Spinal cord (tissue), 10 donors: ENCODE measurements at places on chromosomes 7 and 10. TPM values are rescaled to one million over a fixed set of nuclear protein-coding genes. Genes with fewer than 3 reads are reported as not detected.

OPALIN gene
- 0.88 TPM for total RNA-seq

DNAJC30 gene
- 6.6 TPM for total RNA-seq

GRCh38 chr10:42783181-42783549 lies 570 bp downstream of the BMS1 start:
- no peak for DNase-seq

ITIH2 gene
- total RNA-seq = 31.6 TPM

GRCh38 chr7:23315366-23315765 lies 16.2 kb downstream of the MALSU1 start:
- no peak for DNase-seq

DNA sequence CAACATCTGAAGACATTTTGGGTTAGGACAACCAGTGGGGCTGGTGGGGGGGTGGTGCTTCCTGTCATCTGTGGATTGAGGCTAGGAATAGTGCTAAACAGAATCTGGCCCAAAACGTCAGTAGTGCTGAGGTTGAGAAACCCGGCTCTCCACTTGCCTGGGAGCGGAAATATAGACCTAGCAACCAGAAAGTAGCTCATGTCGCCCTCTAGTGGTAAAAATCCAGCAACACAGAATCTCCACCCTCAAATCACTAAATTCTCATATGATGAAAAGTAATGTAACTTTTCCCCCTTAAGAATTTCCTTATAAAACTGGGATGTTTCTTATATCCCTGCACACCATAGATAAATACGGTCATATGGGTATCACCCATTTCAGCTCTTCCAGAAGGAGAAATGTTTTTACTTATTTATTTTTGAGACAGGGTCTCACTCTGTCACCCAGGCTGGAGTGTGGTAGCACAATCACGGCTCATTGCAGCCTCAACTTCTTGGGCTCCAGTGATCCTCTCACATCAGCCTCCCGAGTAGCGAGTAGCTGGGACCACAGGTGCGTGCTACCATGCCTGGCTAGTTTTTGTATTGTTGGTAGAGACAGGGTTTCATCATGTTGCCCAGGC lies 34.4 kb downstream of the ZC3HAV1 start:
- peak; percentile 69 for DNase-seq

AKR1C4 gene
- not detected for total RNA-seq

DNA sequence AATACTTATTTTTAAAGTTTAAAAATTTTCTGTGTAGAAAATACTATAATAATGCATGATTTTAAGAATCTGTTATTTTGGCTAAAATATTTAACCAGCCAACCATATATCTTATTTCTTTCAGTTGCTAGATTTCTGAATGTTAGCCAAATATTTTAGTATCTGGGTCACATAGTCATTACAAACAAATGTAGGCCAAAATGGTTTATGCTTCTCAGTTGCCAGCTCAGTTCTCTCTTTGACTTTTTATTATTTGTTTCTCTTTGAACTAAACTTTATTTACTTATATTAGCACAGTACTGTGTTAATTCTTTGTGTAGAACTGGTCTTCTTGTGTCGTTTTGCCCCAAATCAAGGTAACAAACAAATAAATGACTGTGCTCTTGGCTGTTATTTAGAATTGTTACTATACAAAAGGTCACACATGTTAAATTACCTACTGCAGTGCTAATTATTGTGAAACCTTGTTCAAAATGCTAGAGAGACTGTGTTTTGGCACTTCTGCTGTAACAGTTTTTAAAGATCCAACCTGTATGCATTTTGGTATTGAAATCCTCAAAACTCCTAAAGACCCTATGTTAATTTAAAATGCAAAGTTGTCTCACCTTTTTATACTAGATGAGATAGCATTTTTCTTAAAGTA lies 39.8 kb downstream of the ZEB1 start:
- no peak for DNase-seq

DNA sequence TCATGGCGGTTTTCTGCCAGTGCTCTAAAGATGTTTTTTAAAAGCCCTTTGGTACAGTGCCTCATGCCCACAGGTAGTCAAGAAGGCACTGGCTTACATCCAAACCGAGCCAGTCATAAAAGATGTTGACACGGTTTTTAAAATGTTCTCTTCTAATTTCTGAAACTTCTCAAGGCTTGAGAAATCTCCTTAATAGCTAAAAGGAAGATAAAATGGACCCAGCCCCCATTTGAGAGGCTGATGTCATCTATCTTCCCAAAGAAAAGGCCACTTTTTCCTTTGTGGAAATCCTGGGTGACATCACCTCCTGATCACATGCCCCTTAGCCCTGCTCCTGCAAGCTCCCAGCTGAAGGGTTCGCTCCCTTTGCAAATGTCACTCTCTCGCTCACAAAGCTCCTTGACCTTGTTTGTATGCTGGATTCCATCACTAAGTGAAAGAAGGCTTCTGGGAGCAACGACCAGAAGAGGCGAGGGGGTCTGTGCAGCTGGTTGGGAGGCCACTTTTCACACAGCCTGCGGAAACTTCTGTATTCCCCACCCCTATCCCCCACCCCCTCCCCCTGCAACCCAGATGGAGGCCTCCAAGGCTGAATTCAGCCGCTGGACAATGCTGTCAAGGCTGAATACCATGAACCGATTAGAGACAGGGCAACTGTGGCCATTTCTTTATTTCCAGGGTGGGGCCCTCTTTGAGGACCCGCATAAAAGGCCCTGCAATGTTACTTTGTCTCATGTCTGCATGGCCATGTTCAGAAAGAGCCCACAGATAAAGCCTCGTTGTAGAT lies 122.8 kb downstream of the CUBN start:
- DNase-seq = peak; percentile 67

DNA sequence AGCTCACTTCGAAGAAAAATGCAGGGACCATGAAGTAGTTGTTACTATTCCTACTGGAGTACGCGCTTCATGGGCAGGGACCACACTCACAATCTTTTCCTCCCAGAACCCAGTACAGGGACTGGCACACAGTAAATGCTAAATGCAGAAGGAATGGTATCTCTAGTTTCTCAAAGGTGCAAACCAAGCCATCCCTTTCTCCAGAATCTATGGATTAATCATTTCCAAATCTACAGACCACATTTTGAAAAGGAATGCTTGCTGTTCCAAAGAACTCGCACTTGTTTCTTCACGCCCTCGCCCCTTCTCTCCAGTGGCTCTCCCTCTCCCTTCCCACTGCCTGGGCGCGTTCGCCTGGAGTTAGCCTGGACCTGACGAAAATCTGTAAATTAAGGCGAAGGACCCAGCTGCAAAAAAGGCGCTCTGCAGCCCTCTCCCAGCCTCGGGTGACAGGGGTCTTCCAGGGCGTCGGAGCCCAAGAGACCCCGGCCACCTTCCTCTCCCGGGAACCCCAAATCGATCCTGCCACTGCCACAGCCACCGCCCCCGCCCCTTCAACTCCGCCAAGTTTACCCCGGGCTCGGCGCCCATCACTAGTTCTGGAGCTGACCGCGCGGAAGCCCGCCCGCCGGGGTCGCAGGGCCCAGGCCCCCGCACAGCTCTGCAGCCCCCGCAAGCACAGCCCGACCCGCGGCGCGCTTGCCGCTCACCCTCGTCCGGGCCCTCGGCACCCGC lies 527 bp downstream of the PDIA4 start:
- no peak for DNase-seq

NKX1-2 gene
- 1.3 TPM for total RNA-seq

DNA sequence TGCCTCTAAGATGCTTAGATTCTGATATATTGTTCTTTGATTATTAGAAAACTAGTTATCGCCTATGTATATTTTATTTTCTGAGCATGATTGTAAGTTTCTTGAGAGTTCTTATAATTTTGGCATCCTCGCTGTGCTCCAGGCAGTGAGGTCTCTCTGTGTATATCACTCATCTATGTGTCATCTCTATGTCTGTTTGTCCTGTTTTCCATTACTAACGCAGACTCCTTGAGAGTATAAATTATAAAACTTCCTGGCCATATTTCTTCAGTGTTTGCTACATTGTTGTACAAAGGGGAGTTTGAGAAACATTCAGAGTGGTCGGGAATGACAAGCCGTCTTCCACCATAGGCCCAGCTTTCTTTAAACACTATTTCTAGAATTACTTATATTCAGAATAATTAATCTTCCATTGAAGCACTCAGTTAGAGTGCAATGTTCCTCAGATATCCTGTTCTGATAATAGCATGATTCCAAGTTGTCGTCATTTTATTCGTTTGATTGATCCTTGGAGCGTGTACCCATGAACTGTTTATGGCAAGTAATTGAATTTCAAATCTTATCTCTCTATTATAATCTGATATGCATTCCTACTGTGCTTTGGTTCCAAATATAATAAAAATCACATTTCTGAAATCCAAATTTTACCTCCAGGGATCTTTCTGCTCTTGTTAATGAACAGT lies 206.6 kb downstream of the BAMBI start:
- peak; percentile 10 for DNase-seq

TMEM236 gene
- total RNA-seq = 0.50 TPM

NDUFA5 gene
- total RNA-seq = 99.9 TPM

RNF32 gene
- total RNA-seq = 2.2 TPM

MRC1 gene
- 23.1 TPM for total RNA-seq

CYP2C8 gene
- 1.8 TPM for total RNA-seq

DNA sequence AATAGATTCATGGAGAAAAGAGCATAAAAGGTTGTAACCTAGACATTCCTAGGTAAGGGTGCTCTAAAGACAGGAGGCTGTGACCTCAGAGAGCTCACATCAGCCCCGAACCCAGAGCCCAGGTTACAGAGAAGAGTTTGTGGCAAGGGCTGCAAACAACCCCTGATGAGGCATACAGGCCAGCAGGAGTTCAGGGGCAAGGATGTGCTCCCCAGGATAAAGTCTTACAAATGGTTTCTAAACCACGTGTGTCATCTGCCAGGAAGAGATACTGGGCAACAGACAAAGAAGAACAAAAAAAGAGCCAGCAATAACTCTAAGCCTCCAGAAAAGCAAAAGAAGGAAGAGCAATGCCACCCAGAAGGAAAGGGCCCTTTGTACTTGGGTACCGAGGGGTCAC lies 27.7 kb downstream of the NCAPG2 start:
- no peak for DNase-seq

DNA sequence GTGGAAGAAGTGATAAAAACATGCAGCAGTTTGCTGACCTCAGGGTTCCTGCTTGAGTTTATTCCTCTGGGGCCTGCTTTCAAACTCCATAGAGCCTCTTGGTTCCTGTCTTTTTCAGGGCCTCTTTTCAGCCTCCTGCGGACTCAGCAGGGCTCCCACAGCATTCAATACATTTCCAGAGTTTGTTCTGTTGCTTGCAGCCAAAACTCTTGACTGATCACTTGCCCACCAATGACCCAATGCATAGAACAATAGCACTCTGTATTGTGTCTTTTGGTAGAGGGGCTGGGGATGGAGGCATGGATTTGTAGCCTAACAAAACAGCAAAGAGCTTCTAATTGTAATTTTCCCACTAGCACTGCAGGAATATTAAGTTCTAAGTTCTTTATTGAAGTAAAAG lies 50.8 kb upstream of the CREB5 start:
- DNase-seq = no peak

GRCh38 chr7:40213291-40213690 lies 78.5 kb downstream of the SUGCT start:
- DNase-seq = no peak

LRRC61 gene
- 13.3 TPM for total RNA-seq

- no peak for DNase-seq
Observed at GRCh38 chr10:62277971-62278370, 9.3 kb upstream of the RTKN2 start.

DNA sequence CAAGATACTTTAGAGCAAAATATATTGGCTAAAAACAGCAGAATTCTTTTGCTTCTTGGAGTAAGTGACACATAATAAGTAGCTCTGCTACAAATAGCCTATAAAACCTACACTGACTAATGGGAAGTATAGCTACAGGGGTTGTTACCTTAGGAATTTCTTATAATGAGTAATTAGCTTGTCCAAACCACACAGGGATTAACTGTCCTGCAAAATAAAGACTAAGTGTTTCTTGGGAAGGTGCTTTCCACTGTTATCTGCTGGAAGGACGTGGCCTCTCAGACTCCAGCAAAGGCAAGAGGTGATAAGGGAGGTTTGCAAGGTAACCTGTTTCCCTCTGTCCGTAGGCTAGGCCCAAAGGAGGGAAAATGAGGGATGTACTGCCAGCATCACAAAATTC lies 302.4 kb downstream of the DOCK4 start:
- no peak for DNase-seq
